ENCODE measurements at places on chromosomes 6 and 20.

DNA sequence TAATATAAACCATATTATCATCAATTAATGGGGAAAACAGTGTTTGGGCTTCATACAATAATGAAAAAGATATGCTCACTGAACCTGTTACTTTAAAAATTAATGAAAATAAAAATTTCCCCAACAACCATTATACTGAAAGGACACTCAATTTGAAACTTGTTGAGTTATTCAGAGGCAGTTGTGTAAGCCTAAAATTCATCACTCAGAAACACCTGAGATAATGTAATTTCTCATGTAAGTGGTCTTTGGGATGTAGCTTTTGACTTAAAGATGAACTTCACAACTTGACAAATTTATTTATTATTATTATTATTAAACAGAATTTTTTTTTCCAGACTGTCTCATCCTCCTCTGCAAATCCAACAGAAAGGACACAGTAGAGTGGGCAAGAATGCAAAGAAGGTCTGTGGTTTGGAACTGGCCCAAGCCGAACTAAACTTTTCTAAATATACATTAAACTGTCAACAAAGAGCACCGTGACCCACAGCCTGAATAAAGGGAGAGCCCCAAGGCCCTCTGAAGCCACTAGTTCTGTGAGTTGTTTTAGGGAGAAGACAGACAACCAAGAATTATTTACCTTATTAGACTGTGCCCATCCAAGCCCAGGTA lies 32.2 kb upstream of the HEY2 start:
- DNase-seq, result no peak

- DNase-seq, result no peak
These were observed 37.4 kb upstream of the FAM135A start for GRCh38 chr6:70375882-70376281.

- DNase-seq, result no peak
These were observed 8.7 kb upstream of the IFNGR1 start for GRCh38 chr6:137227871-137228302.

DNA sequence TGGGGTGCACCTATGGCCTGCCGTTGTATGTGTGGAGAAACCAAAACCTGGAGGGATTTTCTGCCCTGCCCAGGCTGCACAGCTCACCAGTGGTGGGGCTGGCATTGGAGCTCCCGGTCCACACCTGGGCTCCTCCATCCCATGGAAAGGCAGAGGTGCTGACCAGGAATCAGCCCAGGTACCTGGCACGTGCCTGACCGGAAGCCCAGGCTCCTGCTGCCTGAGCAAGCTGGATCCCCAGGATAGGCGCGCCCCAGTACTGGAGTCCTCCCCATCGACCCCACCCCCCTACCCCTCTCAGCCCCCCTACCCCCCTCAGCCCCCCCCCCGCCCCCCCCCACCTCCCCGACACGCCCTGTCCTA lies 39.9 kb upstream of the HMGA1 start:
- no peak for DNase-seq

DNA sequence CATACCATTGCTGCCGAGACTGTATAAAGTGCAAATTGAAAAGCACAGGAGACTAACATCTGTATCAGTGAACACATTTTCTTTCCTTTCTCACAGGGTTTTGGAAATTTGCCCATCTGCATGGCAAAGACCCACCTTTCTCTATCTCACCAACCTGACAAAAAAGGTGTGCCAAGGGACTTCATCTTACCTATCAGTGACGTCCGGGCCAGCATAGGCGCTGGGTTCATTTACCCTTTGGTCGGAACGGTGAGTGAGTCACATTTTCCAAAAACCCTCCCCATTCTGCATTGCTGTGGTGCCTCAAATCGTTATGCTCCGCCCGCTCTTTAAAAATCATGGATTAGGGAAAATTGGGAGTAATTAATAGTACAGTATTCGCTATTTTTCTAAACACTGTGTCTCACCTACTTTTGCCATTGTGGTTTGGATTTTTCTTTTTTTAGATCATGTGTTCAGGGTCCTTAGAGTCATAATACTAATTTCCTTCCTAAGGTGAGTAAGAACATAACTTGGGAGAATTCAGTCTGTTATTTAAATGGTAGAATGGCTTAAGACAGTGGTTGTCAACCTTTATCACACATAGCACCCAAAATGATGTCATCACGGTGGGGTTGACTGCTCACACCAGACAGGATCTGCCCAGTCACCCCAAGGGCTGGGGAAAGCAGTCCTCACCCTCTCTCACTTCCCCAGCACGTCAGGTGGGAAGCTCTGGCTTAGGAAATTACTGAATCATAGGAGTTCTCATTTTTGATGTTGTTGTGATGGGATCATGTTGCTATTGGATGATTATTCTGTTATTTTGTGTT lies 171.6 kb downstream of the MTHFD1L start:
- no peak for DNase-seq

DNA sequence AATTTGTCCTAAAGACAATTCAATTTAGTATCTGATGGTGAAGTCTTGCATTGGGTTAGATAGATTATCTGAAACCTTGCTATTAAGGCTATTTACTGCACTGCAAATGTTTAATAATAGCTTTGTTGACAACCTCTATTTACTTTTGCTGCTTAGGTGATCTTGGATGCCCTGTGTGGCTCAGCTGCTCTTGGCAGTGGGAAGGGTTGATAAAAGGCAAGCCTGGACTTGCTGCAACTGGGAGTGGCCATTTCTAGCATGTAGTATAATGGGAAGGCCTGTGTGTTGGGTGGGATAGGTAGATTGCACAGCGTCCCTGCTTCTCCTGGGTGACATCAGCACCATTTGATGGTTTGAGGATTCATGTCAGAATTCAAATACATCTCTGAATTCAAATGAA lies 49.1 kb downstream of the ARMC2 start:
- DNase-seq, result no peak

GRCh38 chr20:11092151-11092550 lies 418.4 kb upstream of the JAG1 start:
- no peak for DNase-seq

GRCh38 chr20:63979229-63979556 lies 249 bp downstream of the SAMD10 start:
- DNase-seq, result no peak

- DNase-seq, result no peak
These were observed 14.6 kb downstream of the GMDS start for GRCh38 chr6:2230659-2231277.

DNA sequence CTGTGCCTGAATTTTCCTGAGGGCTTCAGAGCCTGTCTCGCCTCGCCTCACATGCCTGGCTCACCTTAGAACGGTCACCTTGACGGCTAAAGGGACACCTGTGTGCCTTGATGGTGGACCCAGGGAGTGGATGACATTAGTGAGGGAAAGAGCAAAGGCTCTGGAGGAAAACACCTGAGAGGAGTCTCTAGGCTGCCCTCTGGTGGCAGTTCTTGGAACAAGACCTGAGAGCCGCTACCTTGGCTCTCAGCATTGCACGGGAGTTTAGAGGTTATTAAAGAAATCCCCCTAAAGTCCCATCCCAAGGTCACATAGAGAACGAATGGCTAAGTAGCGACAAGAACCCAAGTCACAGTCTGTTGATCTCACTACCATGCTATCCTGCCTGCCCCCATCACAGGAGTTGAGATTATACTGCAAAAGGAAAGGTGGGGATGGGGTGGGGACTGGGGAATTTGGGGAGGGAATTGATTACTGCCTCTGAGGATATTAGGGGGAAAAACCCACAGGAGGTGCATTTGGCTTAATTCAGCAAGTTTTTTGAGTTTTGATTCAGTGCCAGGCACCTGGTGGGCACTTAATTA lies 7.9 kb upstream of the CDSN start:
- DNase-seq, result no peak

DNA sequence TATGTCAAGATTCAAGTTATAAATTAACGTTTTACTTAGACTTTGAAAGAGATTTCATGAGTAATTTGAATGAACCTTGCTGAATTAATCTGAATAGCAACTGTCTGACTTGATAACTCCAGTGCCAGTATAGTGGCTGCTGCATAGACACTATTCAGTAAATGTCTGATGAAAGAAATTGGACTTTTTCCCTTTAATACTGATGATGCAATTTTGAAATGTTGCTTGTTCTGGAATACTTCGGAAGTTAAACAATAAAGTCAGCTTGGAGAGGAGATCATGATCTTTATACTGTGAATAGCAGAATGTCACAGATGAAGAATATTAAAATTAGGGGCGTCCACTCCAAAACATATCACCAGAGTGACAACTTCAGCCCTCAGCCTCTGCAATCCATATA lies 3.6 kb upstream of the PGBD1 start:
- DNase-seq, result no peak
